ENCODE measurements at places on chromosomes 6 and 20. TPM values are rescaled to one million over a fixed set of nuclear protein-coding genes. Genes with fewer than 3 reads are reported as not detected.
A peak's percentile ranks its signal among the peaks of the same experiment; 100 is the strongest.

The VGLL2 gene
- total RNA-seq: not detected

The NR2E1 gene
- not detected for total RNA-seq

The CD24 gene
- total RNA-seq: 0.63 TPM

The LY6G5C gene
- 4.9 TPM for total RNA-seq

The CFB gene
- 126 TPM for total RNA-seq

The CRIP3 gene
- 1.5 TPM for total RNA-seq

The LAMA2 gene
- 166 TPM for total RNA-seq

The GLO1 gene
- 95.6 TPM for total RNA-seq

The FNDC1 gene
- 0.16 TPM for total RNA-seq

The GMEB2 gene
- 5.8 TPM for total RNA-seq

The JAG1 gene
- 32.8 TPM for total RNA-seq

The TCF15 gene
- 8.0 TPM for total RNA-seq

The PRL gene
- total RNA-seq: not detected

GRCh38 chr6:16333580-16333979 is 95.2 kb downstream of the GMPR start:
- H3K4me1 ChIP-seq: peaks cover 61% of the 10 kb centered on the region
- no peaks in the 10 kb centered on the region for H3K27me3 ChIP-seq
- no peak for DNase-seq
- H3K27ac ChIP-seq: no peak overlapping the region
- H3K36me3 ChIP-seq: no peaks in the 10 kb centered on the region

DNA sequence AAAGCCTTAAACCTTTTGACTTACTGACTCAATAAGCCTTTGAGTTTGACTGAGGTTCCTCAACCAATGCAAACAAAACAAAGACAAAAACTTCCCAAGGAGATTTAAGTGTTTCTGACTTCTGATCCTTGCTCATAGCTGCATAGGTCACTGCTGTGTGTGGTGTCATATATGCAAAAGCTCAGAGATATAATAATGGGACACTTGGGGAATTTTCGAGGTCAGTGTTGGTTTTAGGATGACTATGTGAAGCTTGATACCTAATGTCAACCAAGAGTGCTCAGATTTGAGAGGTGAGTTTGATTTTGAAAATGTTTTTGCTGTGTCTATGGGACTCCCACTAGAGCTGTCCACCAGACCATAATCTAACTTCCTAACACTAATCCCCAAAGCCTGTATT is 26.2 kb downstream of the ZKSCAN8 start:
- no peak overlapping the region for H3K27ac ChIP-seq
- no peak for DNase-seq
- no peaks in the 10 kb centered on the region for H3K36me3 ChIP-seq
- H3K4me3 ChIP-seq: no peak overlapping the region
- no peaks in the 10 kb centered on the region for H3K27me3 ChIP-seq

GRCh38 chr6:101402622-101403031 is 9.1 kb downstream of the GRIK2 start:
- H3K27ac ChIP-seq: peak overlapping the region; percentile 77
- H3K27me3 ChIP-seq: peaks cover 4% of the 10 kb centered on the region
- H3K36me3 ChIP-seq: no peaks in the 10 kb centered on the region

GRCh38 chr6:133804265-133804664 is 84.6 kb upstream of the TCF21 start:
- no peaks in the 10 kb centered on the region for H3K4me1 ChIP-seq
- peak; percentile 66 for DNase-seq
- no peaks in the 10 kb centered on the region for H3K27me3 ChIP-seq
- peak overlapping the region; percentile 50 for H3K27ac ChIP-seq

- no peak overlapping the region for H3K4me3 ChIP-seq
- no peak overlapping the region for H3K27ac ChIP-seq
- no peak for DNase-seq
- H3K36me3 ChIP-seq: no peaks in the 10 kb centered on the region
- peaks cover 6% of the 10 kb centered on the region for H3K27me3 ChIP-seq
These were observed 5.7 kb downstream of the CCDC170 start for GRCh38 chr6:151499551-151499950.

DNA sequence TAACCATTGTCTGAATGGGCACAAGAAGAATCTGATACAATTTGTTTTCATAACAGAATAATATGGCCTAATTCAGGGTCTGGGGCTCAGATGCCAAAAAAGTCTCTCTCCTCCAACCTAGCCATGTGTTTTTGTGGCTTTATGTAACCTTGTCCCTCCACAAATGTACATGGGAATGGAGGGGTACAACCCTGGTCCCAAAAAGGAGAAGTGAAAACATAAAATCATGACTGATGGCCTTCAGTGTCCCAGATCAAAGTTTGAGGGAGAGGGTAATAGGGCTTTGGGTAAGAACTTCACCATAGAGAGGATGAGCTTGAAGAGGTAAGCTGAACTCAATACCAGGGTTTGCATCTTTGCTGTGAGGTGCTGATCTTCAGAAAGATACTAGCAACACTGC is 136.3 kb upstream of the BACH2 start:
- DNase-seq: no peak
- no peaks in the 10 kb centered on the region for H3K27me3 ChIP-seq
- H3K27ac ChIP-seq: no peak overlapping the region
- H3K4me1 ChIP-seq: no peaks in the 10 kb centered on the region

GRCh38 chr6:86723151-86723550 is 214.2 kb upstream of the HTR1E start:
- H3K27ac ChIP-seq: no peak overlapping the region
- DNase-seq: no peak
- no peaks in the 10 kb centered on the region for H3K27me3 ChIP-seq
- no peak overlapping the region for H3K4me3 ChIP-seq
- no peaks in the 10 kb centered on the region for H3K36me3 ChIP-seq
- H3K4me1 ChIP-seq: no peaks in the 10 kb centered on the region

DNA sequence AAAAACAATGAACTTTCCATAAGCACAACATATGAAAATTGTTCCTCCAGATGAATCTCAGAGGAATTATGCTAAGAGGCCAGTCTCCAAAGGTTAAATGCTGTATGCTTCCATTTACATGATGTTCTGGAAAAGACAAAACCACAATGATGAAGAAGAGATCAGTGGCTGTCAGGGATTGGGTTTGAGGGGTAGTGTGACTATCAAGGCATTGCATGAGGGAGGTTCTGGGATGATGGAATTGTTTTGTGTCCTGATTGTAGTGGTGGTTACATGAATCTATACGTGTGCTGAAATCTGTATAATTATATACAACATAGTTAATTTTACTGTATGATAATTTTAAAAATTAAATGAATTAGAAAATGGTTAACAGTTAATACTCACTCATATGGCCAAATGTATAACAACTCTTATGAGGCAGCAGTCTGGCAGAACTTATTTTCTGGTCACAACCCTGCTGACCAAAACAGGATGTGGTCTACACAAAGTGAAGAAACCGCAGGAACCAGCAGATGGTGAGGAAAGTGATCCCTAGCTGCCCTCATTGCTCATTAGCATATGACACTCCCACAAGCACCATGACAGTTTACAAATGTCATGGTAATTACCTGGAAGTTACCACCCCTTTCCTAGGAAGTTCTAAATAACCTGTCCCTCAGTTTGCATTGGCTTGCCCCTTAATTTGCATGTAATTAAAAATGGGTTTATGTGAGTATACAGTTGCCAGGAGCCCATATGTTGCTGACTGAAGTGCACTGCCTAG is 31.9 kb downstream of the NSFL1C start:
- no peaks in the 10 kb centered on the region for H3K4me1 ChIP-seq
- DNase-seq: no peak
- no peaks in the 10 kb centered on the region for H3K36me3 ChIP-seq

DNA sequence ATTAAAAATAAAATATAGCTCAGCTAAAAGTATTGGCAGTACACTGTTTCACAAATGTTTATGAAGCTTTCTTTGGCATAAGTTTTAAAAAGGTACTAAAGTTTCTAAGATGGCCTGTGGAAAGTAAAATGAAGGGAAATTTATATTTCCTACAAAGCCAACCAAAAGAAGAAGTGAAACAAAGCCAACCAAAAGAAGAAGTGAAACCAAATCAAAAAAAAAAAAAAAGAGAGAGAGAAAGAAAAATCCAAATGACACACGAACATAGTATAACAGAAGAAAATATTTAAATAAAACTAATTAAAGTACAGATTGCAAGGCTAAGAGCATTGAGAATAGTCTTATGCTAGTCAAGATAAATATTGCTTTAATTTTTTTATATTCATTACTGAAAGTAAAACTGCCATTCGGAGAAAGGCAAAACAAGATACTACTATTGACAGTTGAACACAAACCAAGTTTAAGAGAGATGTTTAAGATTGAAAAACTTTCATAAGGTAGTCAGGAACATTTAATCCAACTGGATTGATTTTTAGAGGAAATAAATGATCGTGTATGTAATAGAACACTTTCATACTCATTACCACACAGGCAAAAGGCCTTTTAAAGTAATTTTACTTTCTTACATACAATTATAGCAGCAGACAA is 12.8 kb upstream of the KHDRBS2 start:
- DNase-seq: no peak
- H3K27ac ChIP-seq: no peak overlapping the region
- no peaks in the 10 kb centered on the region for H3K36me3 ChIP-seq
- H3K4me3 ChIP-seq: no peak overlapping the region

GRCh38 chr6:158040804-158041347 is 59.2 kb downstream of the SYNJ2 start:
- H3K27ac ChIP-seq: peak overlapping the region; percentile 95
- no peaks in the 10 kb centered on the region for H3K27me3 ChIP-seq
- H3K36me3 ChIP-seq: peaks cover 4% of the 10 kb centered on the region
- H3K4me1 ChIP-seq: peaks cover 63% of the 10 kb centered on the region
- no peak overlapping the region for H3K4me3 ChIP-seq
- DNase-seq: no peak

- no peaks in the 10 kb centered on the region for H3K27me3 ChIP-seq
- no peaks in the 10 kb centered on the region for H3K4me1 ChIP-seq
- H3K4me3 ChIP-seq: no peak overlapping the region
- peaks cover 95% of the 10 kb centered on the region for H3K36me3 ChIP-seq
- DNase-seq: no peak
These were observed 66.2 kb upstream of the SLC22A1 start for GRCh38 chr6:160055378-160055777.

- no peak overlapping the region for H3K4me3 ChIP-seq
- H3K36me3 ChIP-seq: no peaks in the 10 kb centered on the region
- no peak overlapping the region for H3K27ac ChIP-seq
- H3K4me1 ChIP-seq: peaks cover 88% of the 10 kb centered on the region
These were observed 74.4 kb upstream of the TBC1D7 start for GRCh38 chr6:13402711-13403110.
